ENCODE measurements at places on chromosomes 3 and 15.

DNA sequence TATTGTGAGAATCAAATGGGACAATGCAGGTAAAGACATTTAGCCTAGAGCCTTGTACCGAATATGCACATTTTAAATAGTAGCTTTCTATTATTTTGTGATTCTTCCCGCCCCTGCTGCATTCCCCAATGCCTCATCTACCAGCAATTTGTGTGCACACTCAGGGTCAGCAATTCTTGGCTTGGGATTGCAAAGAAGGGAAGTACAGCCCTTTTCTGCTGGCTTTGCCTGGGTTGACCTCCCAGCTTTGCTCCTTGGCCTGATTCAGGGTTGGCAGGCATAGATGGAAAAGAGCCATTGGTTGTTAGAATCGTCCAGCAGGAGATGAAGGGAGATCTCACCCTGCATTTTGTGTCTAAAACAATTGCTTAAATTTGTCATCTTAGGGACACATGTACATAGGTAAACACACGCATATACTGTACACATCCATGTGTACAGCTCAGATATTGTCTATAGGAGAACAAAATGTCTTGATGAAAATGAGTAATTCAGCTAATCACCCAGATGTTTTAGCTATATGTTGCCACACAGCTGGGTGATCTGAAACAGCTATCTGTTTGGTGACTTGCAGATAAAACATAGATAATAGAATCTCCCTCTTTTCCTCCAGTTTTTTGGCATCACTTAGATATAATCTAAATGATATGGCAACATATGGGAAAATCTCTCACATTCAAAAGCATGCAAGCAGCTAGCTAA is 340.9 kb upstream of the TBL1XR1 start:
- no peak for DNase-seq

- DNase-seq, result no peak
Observed at GRCh38 chr3:28841441-28841840, 439.4 kb upstream of the RBMS3 start.

- DNase-seq, result no peak
Observed at GRCh38 chr15:28084547-28084946, 14.6 kb downstream of the OCA2 start.

GRCh38 chr3:110344897-110345767 is 726.5 kb upstream of the NECTIN3 start:
- DNase-seq, result no peak

DNA sequence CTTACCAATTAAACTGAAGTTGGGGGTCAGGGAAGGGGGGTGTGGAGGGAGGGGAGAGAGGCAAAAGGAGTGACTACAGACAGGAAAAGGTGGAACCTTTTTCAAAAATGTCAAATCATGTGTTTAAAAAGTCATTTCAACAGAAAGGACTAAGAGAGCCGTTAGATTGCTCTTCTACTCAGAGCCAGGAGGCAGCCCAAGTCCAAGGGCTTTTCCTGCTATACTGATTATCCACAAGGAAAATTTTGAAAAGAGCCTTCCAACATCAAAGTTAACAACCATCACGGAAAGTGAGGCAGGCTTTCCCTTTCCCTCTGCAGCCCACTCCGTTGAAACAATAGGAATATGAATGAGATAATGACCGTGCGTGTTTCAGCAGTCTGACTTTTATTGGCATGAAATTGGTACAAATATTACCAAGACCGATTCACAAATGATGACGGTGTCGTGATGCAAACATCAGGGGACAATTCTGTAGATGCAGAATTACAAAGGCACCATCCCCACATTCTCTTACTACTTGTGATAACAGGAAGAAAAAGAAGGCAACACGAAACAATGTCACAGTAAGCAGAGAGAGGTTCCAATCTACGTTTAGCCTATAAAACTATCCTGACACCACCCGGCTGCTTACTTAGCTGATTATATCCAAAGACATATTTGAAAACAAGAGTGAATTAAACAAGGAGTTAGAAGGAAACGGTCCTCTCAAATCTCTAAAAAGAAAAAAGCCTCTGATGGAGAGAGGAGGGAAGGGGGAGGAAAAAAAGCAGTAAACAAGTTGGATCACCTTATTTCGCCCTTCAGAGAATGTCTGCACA is 453.7 kb downstream of the FOXP1 start:
- DNase-seq, result no peak
